ENCODE measurements at places on chromosomes 13 and 19.

DNA sequence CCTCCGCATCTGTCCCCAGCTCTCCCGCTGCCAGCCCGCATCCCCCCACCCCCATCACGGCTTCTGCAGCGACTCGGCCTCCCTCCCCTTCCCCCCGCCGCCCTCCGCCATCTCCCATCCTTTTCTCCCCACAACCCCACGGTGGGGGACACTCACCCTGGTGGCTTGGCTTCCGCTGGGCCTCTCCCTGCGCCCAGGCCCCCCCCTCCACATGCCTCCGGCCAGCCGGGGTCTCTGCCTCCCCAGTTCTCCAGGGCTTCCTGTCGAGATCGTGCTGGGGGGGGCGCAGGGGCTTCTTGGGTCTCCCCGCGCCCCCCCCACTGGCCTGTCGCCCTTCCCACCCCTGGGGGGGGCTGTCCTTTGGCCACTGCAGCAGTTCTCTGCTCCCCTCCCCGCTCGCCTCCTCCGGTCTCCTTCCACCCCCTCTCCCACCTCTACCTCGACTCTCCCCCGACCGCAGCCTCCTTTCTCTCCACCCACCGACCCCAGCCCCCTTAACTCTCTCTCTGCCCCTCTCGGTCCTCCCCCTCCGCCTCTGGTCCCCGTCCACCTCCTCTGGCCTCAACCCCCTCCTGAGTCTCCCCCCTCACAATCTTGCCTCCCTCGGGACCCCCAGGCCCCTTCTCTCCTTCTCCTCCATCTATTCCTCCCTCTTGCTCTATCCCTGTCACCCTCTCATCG is 17.1 kb downstream of the LRRC4B start:
- DNase-seq, result no peak

DNA sequence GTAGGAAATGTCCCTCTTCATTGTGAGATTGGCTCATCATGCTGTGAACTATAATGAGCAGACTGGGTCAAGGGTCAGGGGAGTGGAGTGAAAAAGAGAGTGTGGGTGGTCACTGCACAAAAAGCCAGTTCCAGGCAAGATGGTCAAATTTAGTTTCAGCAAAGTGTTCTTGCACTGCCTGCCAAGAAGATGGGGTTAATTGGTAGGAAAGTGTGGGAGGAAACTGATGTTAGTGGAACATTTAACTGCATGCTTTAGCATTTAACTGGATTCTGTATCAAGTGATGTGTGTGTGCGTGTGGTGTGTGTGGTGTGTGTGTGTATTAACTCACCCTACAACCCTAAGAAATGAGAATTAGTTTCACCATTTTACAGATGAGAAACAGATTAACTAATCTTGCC is 131.6 kb downstream of the COG6 start:
- no peak for DNase-seq

DNA sequence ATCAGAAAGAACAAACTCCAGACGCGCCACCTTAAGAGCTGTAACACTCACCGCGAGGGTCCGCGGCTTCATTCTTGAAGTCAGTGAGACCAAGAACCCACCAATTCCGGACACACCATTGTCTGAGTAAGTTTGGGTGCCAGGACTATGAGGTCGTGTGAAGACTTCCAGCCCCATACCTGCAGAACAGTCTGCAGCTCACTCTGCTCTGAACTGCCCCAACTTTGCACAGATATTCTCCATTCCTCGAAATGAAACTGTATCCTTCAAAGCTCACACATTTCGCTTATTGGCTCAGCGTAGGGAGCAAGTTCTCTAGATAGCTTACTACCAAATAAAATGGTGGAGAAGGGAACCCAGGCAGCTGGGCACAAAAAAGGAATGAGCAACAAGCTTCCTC is 2.6 kb upstream of the CYP4F2 start:
- DNase-seq, result no peak

GRCh38 chr13:92984151-92984550 is 242.5 kb upstream of the GPC6 start:
- no peak for DNase-seq

DNA sequence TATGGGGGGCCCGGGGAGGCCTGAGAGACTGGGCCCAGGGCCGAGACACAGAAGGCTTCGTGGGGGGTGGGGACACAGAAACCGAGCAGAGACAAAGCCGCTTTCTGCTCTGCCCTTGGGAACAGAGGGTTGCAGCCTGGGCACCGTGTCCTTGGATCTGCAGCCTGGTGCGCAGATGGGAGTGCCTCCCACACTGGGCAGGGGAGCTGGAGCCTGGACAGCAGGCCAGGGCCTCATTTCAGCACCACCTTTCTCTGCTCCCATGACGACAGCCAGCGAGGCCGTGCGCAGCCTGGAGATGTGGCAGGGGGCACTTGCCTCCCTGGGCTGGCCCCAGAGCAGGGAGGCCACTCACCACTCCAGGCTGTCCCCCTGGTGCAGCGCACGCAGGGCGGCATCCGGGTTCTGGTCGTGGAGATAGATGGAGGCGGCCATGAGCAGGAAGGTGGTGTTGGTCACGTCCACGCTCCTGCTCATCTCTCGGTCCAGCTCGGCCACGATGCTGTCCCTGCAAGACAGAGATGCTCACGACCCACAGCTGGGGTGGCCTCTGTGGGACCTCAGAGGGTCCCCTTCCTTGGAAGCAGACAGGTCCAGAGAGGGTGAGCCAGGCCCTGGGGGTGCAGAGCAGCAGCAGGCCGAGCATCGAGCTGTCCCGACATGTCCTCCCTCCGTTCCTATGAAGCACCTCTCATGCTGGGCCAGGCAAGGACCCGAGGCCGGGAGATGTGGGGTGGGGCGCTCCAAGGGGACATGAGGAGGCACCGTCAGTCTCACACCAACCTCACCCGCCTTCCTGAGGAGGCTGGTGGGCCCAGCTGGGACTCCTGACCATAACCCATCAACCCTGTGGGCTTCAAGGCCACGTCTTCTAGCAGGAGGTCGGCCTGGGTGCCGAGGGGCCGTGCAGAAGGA is 10.9 kb upstream of the CERS1 start:
- DNase-seq, result no peak

All from bone marrow (tissue), 2 donors.